ENCODE measurements at places on chromosomes 7 and 10. TPM values are rescaled to one million over a fixed set of nuclear protein-coding genes. Genes with fewer than 3 reads are reported as not detected.

- no peak overlapping the region for H3K4me3 ChIP-seq
- no peak overlapping the region for H3K27ac ChIP-seq
- DNase-seq, result peak; percentile 10
- H3K27me3 ChIP-seq, result peaks cover 5% of the 10 kb centered on the region
- H3K4me1 ChIP-seq, result peaks cover 10% of the 10 kb centered on the region
- H3K36me3 ChIP-seq, result no peaks in the 10 kb centered on the region
These were observed 141.7 kb upstream of the PFKP start for GRCh38 chr10:2925631-2926030.

DNA sequence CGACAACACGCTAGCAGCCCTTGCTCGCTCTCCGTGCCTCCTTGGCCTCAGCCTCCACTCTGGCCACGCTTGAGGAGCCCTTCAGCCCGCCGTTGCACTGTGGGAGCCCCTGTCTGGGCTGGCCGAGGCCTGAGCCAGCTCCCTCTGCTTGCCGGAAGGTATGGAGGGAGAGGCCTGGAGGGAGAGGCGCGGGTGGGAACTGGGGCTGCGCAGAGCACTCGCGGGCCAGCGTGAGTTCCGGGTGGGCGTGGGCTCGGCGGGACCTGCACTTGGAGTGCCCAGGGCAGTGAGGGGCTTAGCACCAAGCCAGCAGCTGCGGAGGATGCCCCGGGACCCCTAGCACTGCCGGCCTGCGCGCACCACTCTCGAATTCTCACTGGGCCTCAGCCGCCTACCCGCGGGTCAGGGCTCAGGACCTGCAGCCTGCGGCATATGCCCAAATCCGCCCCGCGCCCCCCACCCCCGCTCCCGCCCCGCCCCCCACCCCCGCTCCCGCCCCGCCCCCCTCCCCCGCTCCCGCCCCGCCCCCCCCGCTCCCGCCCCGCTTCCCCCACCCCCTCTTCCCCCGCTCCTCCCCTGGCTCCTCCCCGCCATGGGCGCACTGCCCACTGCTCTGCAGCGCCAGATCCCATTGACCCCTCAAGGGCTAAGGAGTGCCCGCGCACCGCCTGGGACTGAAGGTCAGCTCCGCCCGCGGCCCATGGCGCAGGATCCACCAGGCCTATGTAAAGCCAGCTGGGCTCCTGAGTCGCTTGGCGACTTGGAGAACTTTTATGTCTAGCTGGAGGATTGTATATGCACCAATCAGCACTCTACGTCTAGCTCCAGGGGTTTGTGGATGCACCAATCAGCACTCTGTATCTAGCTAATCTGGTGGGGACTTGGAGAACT lies 15.9 kb upstream of the ACBD5 start:
- no peak overlapping the region for H3K27ac ChIP-seq
- H3K4me1 ChIP-seq, result peaks cover 36% of the 10 kb centered on the region
- peak overlapping the region; percentile 57 for H3K4me3 ChIP-seq
- H3K27me3 ChIP-seq, result peaks cover 46% of the 10 kb centered on the region
- peaks cover 19% of the 10 kb centered on the region for H3K36me3 ChIP-seq

- H3K36me3 ChIP-seq, result no peaks in the 10 kb centered on the region
- no peak overlapping the region for H3K27ac ChIP-seq
- peaks cover 5% of the 10 kb centered on the region for H3K4me1 ChIP-seq
- H3K27me3 ChIP-seq, result peaks cover 4% of the 10 kb centered on the region
- no peak overlapping the region for H3K4me3 ChIP-seq
These were observed 13.1 kb upstream of the PDK4 start for GRCh38 chr7:95609277-95609971.

GRCh38 chr10:112247791-112248190 lies 35.4 kb upstream of the TECTB start:
- H3K27ac ChIP-seq, result no peak overlapping the region
- DNase-seq, result no peak
- H3K4me1 ChIP-seq, result no peaks in the 10 kb centered on the region
- no peak overlapping the region for H3K4me3 ChIP-seq

DNA sequence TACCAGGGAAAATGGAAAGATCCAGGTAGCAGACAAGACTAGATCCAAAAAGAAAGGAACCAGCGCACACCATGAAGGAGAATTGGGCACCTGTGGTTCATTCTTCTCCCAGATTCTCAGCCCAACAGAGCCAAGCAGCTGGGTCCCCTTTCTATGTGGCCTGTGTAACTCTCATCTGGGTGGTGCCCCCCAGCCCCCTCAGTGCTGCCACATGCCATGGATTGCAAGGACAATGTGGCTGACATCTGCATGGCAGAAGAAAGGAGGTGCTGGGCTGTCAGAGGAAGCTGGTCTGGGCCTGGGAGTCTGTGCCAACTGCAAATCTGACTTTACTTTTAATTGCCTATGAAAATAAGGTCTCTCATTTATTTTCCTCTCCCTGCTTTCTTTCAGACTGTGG lies 21.4 kb downstream of the PRSS2 start:
- no peaks in the 10 kb centered on the region for H3K27me3 ChIP-seq
- H3K27ac ChIP-seq, result peak overlapping the region; percentile 100
- DNase-seq, result no peak
- H3K4me3 ChIP-seq, result peak overlapping the region; percentile 88
- H3K4me1 ChIP-seq, result peaks cover 33% of the 10 kb centered on the region
- H3K36me3 ChIP-seq, result peaks cover 78% of the 10 kb centered on the region

The BTBD16 gene
- not detected for total RNA-seq

The FZD1 gene
- 1.2 TPM for total RNA-seq

- peaks cover 24% of the 10 kb centered on the region for H3K36me3 ChIP-seq
- H3K4me3 ChIP-seq, result no peak overlapping the region
- no peak overlapping the region for H3K27ac ChIP-seq
- DNase-seq, result no peak
- H3K4me1 ChIP-seq, result peaks cover 11% of the 10 kb centered on the region
- no peaks in the 10 kb centered on the region for H3K27me3 ChIP-seq
These were observed 80.7 kb upstream of the RPA3 start for GRCh38 chr7:7799138-7799537.

The TAS2R60 gene
- not detected for total RNA-seq

GRCh38 chr10:127612-128432 lies 7.4 kb upstream of the ZMYND11 start:
- H3K36me3 ChIP-seq, result no peaks in the 10 kb centered on the region
- peak overlapping the region; percentile 88 for H3K27ac ChIP-seq
- H3K4me1 ChIP-seq, result peaks cover 24% of the 10 kb centered on the region
- peak overlapping the region; percentile 75 for H3K4me3 ChIP-seq
- peak; percentile 50 for DNase-seq
- peaks cover 6% of the 10 kb centered on the region for H3K27me3 ChIP-seq

The DHX32 gene
- 9.6 TPM for total RNA-seq

DNA sequence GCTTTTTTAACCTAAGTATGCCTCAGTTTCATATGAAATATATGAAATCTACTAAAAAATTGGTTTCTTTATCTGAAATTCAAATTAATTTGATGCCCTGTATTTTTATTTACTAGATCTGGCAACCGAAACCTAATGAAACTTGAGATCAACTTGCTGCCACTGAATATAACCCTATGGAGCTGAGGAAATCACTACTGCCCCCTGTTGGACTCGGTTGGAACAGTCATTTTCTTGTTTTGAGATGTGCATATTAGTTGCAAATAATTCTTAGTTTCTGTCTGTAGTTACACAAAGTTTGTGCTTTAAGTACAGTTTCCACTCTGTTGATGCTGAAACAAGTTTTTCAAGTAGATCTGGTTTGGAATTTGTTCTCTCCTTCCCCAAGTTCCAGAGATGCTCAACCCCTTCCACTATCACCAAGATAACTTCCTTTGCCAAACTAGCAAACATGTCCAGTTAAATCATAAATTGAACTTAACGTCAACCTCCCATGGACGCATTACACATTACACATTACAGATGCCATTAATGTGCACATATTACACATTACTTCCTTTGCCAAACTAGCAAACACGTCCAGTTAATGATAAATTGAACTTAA lies 22.2 kb upstream of the EXOC4 start:
- no peak overlapping the region for H3K4me3 ChIP-seq
- H3K27ac ChIP-seq, result no peak overlapping the region
- H3K36me3 ChIP-seq, result no peaks in the 10 kb centered on the region
- H3K27me3 ChIP-seq, result peaks cover 8% of the 10 kb centered on the region

DNA sequence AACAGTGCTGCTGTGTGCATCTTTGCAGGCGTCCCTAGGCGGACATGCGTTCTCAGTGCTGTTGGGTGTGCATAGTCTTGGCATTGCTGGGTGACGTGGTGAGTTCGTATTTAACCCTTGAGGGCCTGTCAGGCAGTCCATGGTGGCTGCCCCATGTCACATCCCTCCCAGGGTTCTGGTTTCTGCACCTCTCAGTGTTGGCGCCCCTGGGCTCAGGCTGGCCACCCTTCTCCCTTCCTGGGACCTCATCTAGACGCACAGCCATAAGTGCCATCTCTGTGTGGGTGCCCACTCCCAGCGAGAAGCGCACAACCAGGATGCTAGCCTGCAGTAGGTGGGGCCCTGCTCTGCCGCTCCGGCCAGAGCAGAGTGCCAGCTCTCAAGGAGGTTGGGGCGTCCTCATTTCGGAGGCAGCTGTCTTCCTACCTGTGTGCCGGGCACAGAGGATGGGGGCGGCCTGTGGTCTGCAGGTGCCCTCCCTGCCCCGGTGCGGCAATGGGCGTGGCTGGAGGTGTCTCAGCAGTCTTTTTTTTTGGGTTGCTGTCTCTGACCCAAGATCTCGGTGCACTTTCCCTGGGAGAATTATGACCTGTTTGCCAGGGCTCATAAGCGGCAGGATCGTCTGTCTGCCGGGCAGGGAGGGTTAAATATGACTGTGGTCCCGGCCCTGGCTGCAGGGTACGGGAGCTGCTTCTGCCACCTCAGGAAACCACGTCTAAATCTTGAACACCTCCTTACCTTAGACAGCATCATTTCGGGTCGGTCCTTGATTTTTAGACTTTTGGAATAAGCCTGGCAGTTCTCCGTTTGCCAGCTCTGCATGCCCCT lies 6.5 kb downstream of the INPP5A start:
- peaks cover 13% of the 10 kb centered on the region for H3K36me3 ChIP-seq
- no peaks in the 10 kb centered on the region for H3K27me3 ChIP-seq
- peak overlapping the region; percentile 93 for H3K27ac ChIP-seq
- DNase-seq, result no peak

- H3K4me3 ChIP-seq, result no peak overlapping the region
- H3K27ac ChIP-seq, result no peak overlapping the region
- H3K36me3 ChIP-seq, result no peaks in the 10 kb centered on the region
- peaks cover 4% of the 10 kb centered on the region for H3K27me3 ChIP-seq
- DNase-seq, result no peak
- H3K4me1 ChIP-seq, result no peaks in the 10 kb centered on the region
These were observed 22.3 kb upstream of the SEC61G start for GRCh38 chr7:54781134-54781920.

- no peak overlapping the region for H3K4me3 ChIP-seq
- no peaks in the 10 kb centered on the region for H3K27me3 ChIP-seq
- H3K27ac ChIP-seq, result no peak overlapping the region
- no peak for DNase-seq
- peaks cover 10% of the 10 kb centered on the region for H3K4me1 ChIP-seq
These were observed 182.2 kb downstream of the CAMK1D start for GRCh38 chr10:12531305-12532220.

The CUL2 gene
- total RNA-seq, result 45.8 TPM

DNA sequence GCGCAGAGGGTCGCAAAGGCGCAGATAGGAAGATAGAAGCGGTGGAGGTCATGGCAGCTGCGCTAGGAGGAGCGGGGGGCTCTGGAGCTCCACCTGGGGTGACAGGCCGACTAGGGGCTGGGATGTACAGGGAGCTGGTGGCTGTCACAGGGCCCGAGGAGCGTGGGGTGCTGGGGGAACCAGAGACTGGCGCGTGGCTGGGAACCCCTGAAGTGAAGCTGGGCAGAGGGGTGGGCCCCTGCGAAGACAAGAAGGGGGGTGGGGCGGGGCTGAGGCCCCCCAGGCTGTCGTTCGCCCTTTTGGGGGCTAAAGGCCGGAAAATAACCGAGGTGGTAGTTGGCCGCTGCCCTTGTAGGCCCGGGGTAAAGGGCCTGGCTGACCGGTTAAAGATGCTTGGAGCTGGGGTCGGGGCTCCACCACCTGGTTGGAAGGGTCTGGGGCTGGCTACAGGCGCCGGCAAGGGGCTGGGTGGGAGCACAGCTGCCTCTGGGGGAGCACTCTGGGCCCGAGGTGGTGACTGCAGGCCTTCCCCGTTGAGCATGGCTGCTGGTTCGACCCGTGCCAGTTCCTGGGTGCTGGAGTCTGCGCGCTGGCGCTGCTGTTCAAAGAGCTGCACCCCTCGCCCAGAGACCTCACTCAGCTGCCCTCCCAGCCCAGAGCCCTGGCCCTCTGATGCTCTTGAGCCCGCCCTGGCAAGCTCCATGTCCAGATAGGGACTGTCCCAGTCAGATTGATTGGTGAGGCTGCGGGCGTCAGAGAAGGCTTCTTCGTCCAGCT lies 6.8 kb upstream of the MYOZ1 start:
- no peak overlapping the region for H3K27ac ChIP-seq
- DNase-seq, result no peak
- H3K4me1 ChIP-seq, result peaks cover 22% of the 10 kb centered on the region
- no peaks in the 10 kb centered on the region for H3K36me3 ChIP-seq
- peaks cover 3% of the 10 kb centered on the region for H3K27me3 ChIP-seq

DNA sequence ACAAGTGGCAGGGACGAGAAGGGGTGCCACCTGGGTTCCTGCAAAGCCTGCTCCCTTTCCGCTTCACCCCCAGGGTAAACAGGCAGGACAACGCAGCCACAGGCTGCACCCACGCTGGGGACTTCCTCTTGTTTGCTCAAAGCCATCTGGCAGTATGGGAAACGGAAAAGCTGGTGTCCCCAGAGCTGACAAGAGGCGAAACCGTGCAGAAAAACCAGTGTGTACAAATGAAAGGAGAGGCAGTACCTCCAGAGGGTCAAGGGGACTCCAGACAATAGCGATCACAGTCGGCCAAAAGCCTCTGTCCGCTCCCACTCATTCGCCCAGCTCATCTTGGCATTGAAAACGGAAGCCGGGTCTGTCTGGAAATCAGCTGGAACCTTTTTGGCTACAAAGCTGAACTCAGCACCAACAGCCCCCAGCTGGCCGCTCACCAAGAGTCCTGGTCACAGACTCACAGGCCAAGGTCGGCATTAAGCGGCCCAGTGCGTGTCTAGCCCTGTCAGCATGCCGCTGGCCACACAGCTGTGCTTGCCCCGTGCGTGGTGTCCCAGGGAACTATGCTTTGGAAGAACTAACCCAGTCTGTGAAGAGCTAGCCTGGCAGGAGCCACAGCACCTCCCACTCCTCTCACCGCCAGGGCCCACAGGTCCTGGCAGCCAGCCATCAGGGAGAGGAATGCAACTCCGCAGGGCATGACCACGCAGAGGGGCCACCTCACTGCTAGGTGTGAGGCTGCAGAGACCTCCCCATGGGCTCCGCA lies 10.4 kb downstream of the TNS3 start:
- no peaks in the 10 kb centered on the region for H3K4me1 ChIP-seq
- DNase-seq, result no peak
- no peak overlapping the region for H3K4me3 ChIP-seq

GRCh38 chr7:51256916-51257315 lies 59.7 kb downstream of the COBL start:
- DNase-seq, result no peak
- no peak overlapping the region for H3K27ac ChIP-seq
- H3K36me3 ChIP-seq, result no peaks in the 10 kb centered on the region
- peaks cover under 1% of the 10 kb centered on the region for H3K4me1 ChIP-seq
- no peak overlapping the region for H3K4me3 ChIP-seq

The ZNF365 gene
- 0.04 TPM for total RNA-seq

- peaks cover 19% of the 10 kb centered on the region for H3K36me3 ChIP-seq
- DNase-seq, result no peak
- H3K4me3 ChIP-seq, result no peak overlapping the region
- H3K27ac ChIP-seq, result no peak overlapping the region
- H3K4me1 ChIP-seq, result peaks cover 29% of the 10 kb centered on the region
These were observed 13.3 kb downstream of the SLC37A3 start for GRCh38 chr7:140384894-140385545.

- no peak overlapping the region for H3K27ac ChIP-seq
- H3K36me3 ChIP-seq, result no peaks in the 10 kb centered on the region
- no peak overlapping the region for H3K4me3 ChIP-seq
- no peaks in the 10 kb centered on the region for H3K27me3 ChIP-seq
- no peak for DNase-seq
These were observed 709.3 kb upstream of the AUTS2 start for GRCh38 chr7:68888971-68889385.

Measured in activated CD4-positive, alpha-beta T cell treated with anti-CD3 and anti-CD28 coated beads, Interleukin-2, amount 10 ng/mL, durations not matched to agents 7 days and 5 days (primary cell).